ENCODE measurements at places on chromosomes 12 and 14.

DNA sequence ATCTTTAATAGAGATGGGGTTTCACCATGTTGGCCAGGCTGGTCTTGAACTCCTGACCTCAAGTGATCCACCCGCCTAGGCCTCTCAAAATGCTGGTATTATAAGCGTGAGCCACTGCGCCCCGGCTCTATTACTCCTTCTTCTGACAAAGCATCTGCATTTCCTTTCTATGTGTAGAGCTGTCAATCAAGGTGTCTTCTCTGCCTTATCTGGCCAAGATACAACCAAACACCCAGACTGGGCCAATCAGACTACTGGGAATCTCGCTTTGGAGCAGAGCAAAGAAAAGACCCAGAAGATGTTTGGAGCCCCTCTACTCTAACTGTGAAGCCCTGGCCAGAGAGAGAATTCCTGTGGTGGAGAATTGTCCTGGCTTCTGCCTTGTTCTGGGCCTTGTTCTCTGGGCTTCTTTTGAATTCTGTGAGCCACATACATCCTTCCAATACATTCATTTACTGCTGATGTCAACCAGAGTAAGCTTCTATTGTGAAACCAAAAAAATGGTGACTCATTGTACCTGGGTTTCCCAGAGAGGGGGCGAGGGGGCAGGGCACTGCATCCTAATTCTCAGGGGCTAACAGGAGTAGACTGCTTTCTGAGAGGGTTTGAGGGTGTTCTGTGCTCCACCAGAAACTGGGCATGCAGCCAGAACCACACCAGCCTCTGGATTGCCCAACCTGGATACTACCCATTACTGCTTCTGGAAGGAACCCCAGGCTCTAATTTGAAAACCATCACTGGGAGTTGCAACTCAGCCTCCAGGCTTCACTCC is 18.8 kb upstream of the FLVCR2 start:
- peak; percentile 92 for DNase-seq

DNA sequence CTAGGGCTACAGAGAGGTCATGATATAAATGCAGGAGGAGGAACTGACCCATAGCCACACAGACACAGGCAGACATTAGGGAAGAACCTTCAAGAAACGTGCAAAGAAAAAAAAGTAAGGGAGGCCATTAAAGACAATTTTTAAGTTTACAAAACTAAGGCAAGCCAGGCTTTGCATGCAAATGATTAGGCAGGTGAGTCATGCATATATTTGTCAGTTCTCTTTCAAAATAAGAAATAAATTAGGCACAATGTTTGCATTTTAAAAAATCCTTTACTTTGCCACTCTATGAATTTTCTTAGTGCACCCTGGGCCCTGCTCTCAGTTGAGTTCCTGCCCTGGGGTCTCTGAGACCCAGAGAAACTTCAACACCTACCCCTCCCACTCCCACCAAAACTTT is 75.0 kb downstream of the PRMT8 start:
- no peak for DNase-seq

GRCh38 chr12:19897900-19898408 is 458.7 kb downstream of the AEBP2 start:
- no peak for DNase-seq

DNA sequence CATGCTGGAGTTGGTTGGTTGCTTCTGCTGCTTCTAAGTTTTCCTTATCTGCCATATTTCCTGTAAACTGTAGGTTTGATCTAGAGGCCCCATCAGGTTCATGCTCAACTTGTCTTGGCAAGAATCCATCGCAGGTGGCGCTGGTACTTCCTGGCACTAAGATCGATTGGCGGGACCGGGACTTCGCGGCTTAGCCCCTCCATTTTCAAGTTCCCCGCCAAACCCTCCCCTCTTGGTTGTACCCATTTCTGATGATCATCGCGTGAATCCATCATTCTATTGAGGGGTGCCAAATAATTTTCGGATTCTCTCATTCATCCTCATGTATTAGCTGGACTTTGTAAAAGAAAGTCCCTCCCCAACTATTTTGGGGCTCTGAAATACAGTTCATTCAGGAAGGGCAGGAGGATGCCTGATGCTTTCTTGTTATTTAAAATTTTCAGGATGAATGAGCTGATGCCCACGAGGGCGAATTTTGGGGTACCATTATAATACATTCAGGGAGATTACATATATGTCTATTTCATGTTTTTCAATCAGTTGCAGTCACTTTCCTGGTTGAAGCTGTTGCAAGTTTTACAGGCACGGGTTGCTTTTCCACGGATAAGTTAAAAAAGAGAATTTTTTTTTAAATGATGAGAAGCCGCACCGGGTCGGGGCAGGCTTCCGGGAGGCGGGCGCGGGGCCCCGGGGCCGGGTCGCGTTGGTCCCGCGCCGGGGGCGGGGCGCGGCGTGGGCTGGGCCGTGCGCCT is 395 bp upstream of the BRI3BP start:
- DNase-seq, result peak; percentile 68

- DNase-seq, result no peak
Measured at GRCh38 chr12:79082595-79082994, 218.0 kb downstream of the SYT1 start.

GRCh38 chr14:98210045-98210672 is 1061.8 kb downstream of the BCL11B start:
- no peak for DNase-seq

- DNase-seq, result no peak
Measured at GRCh38 chr12:118073768-118074167, 12.8 kb upstream of the WSB2 start.

DNA sequence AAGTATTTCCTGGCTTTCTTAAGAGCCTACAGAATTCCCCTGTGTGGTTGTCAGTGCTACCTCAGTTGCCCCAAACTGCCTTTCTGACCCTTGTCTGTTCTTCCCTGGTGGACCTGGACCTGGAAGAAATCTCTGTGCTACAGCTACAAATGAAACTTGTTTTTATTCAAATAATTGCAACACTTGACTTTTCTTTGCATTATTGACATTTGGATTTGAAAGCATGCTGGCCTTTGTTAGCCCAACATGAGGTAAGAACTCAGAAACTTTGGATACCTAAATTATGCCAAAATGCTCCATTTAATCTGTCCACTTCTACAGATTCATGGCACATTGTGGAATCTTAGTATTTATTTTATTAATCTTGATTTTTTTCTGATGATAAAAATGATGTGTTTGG is 142.9 kb downstream of the SAMD4A start:
- DNase-seq, result no peak

DNA sequence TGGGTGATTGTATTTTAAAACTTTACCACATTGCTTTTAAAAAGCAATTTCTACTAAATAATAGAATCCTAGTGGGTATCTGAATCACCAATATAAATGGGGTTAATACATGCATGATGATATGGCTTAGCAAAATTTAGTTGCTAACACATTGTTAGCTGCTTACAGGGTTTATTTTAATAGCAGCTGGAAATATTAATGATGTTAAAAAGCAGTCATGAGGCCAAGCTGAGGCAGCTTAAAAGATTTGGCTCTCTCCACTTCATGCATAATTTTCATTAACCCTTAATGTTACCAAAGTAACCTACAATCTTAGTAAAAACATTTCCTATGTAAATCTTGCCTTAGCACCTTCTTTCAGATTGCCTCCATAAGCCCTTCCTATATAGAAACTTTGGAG is 49.2 kb upstream of the CNOT2 start:
- no peak for DNase-seq

- DNase-seq, result no peak
Measured at GRCh38 chr12:96212456-96213375, 18.5 kb downstream of the ELK3 start.

DNA sequence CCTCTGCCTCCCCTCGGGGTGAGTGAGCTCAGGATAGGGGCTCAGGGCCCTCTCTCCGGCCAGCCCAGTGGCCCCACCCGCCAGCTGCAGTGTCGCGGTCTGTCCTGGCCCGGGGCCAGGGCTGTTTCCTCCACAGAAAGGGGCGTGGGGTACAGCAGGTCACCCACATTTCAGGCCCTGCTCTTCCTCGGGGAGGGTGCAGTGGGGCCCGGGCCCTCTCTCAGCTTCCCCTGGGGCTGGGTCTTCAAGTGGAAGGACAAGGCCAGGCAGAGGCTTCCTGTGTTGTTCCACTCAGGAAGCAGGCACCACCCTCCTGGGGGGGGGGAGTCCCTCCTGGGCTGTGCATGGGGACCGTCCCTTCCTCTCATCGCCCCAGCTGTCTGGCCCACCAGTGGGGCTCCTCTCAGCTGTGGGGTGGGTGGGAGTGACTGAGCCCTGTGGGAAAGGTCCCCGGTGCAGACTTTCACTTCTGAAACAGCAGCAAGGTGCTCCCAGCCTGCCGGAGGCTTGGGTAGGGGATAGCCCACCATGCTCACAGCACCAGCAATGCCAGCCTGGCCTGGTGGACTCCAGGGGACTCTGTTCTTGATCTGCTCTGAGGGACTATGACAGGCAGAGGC is 3.7 kb downstream of the GPR132 start:
- DNase-seq, result no peak

DNA sequence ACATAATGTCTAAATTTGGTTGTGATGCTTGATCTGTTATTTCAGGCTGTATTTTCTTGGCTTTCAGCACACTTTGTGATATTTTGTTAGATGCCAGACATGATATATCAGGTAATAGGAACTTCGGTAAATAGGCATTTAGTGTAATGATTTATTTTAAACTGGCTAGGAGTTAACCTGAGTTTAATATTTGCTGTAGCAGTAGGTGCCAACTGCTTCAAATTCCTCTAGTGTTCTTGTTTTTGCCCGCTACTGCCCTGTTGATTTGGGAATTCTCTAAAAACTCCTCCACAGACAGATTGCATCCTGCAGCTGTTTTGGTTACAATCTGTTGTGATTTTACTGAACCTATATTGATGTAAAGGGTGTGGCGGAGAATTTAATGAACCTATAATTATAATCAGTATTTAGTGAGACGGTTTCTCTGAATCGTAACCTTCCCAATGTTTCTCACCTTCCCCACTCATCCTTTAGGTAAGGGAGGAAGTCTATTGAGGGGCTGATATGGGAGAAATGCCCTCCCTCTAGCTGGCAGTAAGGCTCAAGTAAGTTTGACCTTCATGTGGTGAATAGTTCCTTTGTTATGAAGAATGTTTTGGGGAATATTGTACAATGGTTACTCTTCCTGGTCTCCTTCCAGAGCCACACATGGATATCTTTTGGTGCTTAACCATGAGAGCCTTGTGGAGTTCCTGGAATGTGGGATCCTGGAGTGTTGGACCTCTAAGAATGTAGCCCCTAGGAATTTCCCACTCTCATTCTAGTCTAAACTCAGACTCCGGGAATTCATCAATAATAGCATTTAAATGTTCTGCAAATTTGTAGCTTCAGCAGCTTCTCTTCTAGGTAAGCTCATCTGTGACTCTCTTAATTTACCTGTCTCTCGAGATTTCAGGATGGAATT is 634.1 kb downstream of the FSCB start:
- DNase-seq, result no peak

GRCh38 chr14:73753124-73753886 is 39.1 kb upstream of the PNMA1 start:
- DNase-seq, result no peak

DNA sequence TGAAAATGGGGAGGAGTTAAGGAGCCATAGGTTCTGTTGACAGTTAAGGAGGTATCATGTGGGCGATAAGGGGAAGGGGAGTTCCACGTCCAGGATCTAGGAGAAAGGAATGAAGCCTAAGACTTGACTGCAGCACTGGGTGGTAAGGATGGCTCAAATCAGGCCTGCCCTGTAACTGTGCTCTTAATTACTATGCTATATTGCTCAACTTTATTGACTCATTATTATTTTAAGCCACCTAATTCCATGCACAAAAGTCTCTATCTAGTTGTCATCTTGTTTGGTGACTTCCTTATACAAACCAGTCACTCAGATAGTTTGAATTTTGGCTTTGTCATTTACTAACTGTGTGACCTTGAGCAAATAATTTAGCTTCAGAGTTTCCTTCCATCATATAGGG is 242.1 kb upstream of the ARHGAP5 start:
- no peak for DNase-seq

GRCh38 chr12:97572220-97572619 is 109.6 kb downstream of the RMST start:
- no peak for DNase-seq

DNA sequence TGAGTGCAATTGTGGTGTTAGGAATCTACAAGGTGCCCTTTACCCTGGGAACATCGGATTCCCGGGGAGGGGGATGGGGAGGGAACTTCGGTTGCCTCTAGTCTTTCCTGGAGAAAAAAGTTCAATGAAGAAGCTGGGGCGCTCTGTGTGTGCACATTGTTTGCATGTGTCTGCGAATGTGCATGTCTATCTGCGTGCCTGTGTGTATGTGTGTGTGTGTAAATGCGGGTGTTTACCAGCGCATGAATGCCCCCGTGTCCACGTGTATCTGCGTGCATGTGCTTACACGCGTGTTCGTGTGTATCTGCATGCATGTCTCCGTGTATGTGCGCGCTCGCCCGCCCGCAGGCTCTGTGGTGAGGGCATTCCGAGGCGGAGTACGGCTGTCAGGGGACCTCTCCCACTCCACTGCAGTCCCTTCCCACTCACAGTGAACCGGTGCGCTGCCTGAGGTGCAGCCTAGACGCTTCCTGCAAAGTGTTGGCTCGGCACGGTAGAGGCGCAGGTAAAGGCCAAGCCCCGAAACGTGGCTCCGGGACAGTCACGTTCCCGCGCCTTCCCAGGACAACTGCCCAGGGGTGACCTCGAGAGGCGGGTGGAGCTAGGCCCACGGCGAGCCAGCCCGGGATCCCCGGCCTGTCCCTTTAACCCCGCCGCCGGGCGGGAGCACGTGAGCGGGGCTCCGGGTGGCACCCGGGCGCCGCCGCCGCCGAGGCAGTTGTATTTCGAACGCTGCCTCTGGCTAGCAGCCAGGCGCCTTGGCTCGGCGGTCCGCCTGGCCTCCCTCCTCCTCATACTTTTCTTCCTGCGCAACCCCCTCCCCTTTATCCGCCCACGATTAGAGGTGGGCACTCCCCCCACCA is 539 bp upstream of the HMGA2 start:
- peak; percentile 69 for DNase-seq

- no peak for DNase-seq
Measured at GRCh38 chr14:38425324-38425976, 169.6 kb upstream of the CLEC14A start.

GRCh38 chr14:33884916-33885315 is 66.0 kb downstream of the EGLN3 start:
- DNase-seq, result no peak

GRCh38 chr12:54000116-54001114 is at the start of gene HOXC9:
Gene HOXC9 (plus strand): TSS chr12:54000161. CDS start chr12:54000189, 28 bp downstream.
- DNase-seq, result no peak

GRCh38 chr12:51442324-51442723 is 17.7 kb downstream of the SLC4A8 start:
- DNase-seq, result no peak

DNA sequence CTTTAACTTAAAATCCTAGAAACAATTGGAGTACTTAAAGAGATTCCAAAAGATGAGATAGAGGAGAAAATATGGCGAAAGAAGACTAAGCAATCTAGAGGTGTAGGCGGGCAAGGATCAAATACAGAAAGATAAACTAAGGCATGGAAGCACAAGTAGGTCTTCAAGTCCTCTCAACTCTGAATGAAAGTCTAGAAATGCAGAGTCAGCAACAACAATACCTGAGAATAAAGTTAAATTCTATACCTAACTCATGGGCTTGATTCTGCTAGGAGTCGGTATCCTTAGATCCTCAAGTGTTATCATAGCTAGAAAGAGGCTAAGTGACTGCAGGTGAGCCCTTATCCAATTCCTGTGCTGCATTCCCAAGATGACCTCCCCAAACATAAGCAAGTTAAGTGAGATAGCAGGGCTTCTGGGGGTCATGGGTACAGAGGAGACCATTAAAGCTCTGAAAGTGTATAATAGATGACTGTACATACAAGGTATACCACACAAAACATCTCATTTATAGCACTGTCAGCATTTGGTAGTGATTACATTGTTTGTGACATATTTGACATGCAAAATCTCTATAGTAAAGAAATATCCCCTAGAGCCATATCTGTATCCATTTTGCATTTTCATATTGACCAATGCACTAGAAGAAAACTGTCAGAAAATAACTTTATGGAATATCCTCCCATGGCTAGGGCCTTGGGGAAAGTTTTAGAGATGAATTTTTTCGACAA is 82.5 kb upstream of the ARID2 start:
- no peak for DNase-seq

All from RWPE1 (cell line).